ENCODE measurements at places on chromosomes 6 and 20.

DNA sequence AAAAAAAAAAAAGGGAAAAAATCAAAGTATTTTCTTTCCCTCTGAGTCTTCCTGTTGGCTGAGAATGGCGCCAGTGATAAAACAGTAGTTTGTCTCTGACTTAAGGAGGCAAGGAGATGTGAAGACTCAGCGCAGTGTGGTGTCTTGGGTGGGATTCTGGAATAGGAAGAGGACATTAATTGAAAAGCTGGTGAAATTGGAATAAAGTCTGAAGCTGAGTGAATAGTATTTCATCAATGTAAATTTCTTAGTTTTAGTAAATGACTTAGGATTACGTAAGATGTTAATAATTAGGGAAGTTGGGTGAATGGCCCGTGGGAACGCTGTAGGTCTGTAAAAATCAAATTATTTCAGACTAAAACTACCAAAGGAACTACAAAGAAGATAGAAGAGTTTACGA lies 122.8 kb upstream of the ZNF217 start:
- no peak for DNase-seq

DNA sequence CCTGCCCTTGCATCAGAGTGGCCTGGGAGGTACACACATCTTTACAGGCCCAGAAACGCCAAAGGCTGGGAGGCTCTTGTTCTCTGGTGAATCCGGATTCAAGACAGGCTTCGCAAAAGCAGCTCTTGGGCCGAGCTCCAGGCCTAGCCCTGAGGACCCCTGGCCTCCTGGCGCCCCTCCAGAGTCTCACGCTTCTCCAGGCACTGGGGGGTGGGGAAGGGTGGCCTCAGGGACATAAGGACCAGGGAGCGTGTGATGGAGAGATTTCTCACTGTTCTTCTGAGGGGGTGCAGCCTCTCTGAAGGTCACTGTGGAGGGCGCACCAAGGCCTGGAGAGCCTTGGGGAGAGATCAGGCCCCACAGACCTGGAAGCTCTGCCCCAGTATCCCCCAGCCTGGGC lies 349.2 kb downstream of the ZFAND3 start:
- DNase-seq: no peak

- no peak for DNase-seq
Observed at GRCh38 chr6:155505608-155505989, 50.0 kb upstream of the NOX3 start.

- no peak for DNase-seq
Observed at GRCh38 chr20:12265662-12266061, 348.0 kb downstream of the BTBD3 start.

All from T-helper 1 cell (primary cell).